ENCODE measurements at places on chromosomes 4 and X.

GRCh38 chrX:49177338-49177833 lies 5.7 kb downstream of the PLP2 start:
- no peak for DNase-seq

DNA sequence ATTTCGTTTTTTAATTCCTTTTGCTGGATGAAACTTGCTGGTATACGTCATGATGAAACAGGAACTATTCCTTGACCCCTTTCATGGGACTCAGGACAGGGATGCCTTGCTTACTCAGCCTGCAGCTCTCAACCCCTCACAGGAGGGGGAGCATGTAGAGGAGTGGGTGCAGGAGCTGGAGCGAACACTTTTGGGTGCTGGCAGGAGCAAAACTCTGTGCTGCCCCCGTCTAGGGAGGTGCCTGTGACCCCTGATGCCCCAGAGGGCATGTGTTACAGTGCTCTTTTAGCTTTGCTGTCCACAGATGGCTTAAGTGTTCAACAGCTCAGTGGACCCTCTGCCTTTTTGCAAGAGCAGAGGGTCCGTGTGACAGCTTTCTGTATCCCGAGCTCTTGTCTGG lies 56.8 kb upstream of the TEX13C start:
- no peak for DNase-seq

DNA sequence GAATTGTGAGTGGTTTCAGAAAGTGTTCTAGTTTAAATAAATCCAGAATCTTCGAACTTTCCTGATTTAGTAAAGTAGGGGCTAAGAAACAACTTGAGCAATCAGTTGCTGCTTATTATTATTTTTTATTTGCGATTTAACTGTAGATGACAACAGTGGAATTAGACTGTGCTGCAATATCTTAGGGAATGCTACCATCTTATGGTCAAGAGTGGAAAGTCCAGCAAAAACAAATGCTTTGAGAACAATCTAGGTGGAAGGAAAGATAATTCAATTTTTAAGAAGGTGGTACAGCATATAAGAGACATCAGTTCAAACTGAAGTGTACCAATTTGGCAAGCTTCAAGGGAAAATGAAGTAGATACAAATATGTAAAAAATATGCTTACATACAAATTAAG lies 73.3 kb downstream of the CYLC1 start:
- no peak for DNase-seq

DNA sequence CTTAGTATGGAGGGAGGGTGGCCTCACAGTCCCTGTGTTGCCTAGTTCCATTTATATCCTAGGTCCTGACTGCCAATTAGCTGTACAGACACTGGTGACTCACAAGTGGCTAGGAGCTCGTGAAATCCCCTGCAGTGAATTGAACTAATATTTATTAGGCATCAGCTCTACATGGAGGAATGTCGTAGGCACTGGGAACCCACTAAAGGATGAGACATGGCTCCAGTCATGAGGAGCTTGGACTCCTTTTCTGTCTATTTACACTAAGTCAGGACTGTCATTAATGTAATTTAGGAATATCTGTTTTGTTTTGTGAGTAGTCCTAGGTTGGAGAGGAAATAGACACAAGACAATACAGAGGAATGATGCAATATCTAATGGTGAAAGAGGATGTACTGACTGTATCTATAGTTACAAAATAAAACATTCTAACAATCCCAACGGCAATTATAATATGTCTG lies 67.7 kb downstream of the MID1IP1 start:
- DNase-seq: no peak
